ENCODE measurements at places on chromosomes 11 and 22. TPM values are rescaled to one million over a fixed set of nuclear protein-coding genes. Genes with fewer than 3 reads are reported as not detected.

SCARF2 gene
- 0.53 TPM for total RNA-seq

OR5AP2 gene
- total RNA-seq = not detected

ROBO4 gene
- under 0.01 TPM for total RNA-seq

DNA sequence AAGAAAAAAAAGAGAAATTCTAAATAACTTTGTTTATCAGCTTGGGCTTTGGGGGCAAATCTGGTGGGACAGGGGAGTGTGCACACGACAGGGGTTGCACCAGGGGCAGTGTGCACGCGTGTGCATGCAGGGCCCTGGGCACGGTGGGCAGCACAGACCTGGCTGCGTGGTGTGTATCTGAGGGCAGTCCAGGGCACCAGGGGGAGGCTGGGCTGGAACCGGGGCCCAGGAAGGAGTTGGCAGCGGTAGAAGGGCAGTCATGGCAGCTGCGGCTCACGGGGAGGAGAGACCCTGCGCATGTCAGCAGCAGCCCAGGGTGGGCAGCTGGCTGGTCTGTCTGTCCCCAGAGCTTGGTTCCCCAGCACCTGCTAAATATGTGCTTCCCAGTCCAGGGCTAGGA, 4.3 kb downstream of the KRTAP5-5 start:
- no peak for DNase-seq

DNA sequence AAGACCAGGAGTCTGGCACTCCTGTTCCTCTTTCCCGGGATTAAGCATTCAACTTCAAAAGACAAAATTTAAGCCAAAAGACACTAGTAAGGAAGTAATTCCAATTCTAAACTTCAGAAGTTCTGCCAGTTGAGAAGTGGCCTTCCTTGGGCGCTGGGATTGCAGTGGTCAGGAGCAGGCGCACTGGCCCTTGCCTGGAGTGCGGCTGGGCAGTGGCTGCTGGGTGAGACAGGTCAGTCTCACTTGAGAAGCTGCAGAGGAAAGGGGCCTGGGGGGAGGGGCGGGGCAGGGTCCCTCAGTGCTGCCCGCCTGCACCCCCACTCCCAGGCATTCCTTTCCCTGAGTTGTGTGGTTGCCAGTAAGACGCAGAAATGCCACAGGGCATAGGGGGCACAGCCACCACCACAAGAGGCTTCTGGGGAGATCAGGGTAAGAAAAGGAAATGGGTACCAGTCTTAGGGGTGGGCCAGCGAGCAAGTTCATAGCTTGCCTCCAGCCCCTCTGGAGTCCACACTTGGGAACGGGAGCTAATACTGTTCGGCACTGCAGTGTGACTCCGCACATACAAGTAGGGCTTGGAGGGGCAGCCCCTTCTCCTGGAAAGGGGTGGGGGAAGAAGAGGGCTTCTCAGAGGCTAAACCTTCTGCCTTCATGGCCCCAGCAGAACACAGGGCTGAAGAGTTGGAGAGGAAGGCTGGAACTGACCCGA, 5.5 kb downstream of the MRPL49 start:
- DNase-seq = no peak

DNA sequence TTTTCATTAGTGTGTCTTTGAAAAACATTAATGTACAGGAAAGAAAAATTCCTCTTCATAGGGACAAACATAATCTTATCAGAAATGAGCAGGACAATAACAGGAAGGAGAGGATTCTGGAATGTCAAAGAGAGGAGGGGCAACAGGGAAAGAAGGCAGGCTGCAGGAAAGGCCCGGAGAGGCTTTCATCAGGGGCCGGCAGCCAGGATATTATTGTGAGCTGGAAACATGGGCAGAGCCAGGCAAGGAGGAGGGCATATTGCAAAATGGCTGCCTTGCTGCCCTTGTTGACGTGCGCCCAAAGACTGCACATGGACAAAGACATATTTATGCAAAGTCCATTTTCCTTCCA, 433.7 kb downstream of the ETS1 start:
- no peak for DNase-seq

DNA sequence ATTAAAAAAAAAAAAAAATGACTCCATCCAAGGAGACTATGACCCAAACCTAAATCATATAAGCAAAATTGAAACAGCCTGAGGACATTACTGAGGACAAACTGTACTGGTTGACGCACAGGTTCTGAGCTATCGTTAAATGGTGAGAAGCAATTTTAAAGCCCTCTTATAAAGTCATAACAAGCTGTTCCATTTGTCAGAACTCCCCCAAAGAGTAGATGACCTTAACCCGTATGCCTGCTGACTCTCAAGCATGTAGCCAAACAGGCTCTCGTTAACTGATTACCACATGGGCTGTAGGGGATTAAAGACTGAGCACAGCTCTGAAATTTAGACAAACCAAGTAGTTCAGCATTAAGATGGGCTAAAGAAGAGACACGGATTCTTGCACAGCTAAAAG, 2.2 kb downstream of the CRYAB start:
- no peak for DNase-seq

DNA sequence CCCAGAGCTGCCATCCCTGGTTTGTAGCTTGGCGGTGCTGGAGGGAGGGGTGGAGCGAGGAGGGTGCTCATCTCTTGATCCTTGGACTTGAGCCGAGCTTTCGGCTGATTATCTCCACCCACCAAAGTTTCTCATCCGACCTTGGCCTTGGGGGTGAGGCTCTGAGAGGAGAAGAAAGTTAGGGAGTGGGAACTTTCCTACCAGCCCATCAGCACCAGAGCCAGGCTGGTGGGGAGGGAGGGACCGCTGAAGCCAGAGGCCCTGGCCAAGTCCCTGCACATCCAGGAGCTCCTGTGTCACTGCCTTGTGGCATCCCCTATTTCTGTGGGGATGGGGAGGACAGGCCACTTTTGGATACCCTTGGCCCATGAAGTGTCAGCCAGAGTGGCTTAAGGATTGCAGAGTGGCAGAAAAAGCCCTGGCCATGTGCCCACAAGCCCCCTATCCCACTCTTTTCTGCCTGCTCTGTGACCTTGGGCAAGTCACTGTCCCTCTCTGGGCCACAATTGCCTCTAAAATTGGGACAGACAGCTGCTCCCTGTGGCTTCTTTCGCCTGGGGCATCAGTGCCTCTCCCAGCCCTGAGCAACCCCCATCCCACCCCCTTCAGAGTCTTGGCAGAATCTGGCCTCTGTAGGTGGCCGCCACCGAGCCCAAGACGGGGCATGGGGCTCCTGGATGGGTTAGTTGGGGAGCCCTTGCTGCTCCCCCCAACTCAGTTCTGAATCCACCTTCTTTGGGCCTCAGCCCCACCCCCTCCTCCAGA, 10.3 kb downstream of the KCTD17 start:
- DNase-seq = no peak
